ENCODE measurements at places on chromosomes 1 and 21.
A peak's percentile ranks its signal among the peaks of the same experiment; 100 is the strongest.

GRCh38 chr1:174157157-174157806 is 2.0 kb upstream of the RABGAP1L start:
- no peak for DNase-seq

DNA sequence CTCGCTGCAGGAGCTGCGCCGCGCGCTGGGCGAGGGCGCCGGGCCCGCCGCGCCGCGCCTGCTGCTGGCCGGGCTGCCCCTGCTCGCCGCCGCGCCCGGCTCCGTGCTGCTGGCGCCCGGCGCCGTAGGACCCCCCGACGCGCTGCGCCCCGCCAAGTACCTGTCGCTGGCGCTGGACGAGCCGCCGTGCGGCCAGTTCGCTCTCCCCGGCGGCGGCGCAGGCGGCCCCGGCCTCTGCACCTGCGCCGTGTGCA is 730 bp downstream of the OLIG1 start:
- DNase-seq = no peak

DNA sequence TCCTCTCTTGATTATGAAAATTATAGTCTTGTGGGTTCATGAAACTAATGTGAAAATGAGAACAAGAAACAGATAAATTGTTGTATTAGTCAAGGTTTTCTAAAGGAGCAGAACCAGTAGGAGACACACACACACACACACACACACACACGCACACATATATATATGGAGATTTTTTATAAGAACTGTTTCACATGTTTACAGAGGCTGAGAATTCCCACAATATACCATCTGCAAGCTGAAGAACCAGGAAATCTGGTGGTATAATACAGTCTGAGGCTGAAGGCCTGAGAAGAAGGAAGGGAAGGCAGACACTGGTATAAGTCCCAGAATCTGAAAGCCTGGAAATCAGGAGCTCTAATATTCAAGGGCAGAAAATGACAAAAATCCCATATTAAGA is 70.9 kb upstream of the RGS18 start:
- DNase-seq = no peak

DNA sequence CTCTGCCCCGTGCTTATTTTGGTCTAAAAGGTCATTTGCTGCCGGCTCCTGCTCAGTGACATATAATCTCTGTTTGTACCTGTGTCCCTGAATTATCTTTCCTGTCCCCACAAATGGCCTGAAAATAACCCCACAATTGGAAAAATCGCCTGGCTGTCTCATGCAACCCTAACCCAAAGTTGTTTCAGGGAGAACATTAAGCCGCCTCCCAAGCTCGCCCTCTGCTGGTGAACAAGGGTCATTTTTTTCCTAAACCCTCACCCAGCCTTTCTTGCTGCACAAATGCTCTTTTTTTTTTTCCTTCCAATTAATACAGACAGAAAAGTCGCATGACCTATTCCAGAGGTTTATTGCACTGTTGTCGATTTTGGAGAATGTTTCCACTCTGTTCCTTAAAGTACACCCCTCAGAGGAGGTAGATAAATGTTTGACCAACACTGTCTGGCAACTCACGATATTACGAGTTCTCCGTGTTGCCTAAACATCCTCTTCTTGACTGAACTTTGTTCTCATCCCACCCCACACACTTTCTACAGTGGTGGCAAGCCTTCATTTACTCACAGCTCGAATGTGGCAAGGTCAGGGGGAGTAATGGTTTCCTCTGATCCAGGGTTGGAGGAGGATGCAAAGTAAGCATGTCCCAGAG is 148.7 kb downstream of the ZZZ3 start:
- DNase-seq = peak; percentile 61

DNA sequence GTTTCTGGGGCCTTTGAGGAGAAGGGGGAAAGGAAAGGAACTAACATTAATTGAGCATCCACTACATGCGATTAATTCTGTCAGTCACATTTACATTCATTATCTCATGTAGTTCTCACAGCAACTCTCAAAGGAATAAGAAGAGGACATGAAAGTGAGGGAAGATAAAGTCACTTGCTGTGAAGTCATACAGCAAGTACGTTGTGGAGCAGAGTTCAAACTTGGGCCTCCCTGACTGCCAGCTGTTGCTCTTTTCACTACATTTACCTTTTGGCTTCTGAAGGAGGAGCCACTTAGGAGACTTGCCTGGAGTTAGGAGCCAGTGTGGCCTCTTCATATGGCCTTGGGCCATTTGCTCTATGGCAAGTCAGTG is 6.2 kb downstream of the ZNF691 start:
- no peak for DNase-seq

- DNase-seq = no peak
These were observed 39.8 kb upstream of the PODN start for GRCh38 chr1:53022179-53022578.

- DNase-seq = no peak
These were observed 223.4 kb downstream of the DSCAM start for GRCh38 chr21:40623528-40623927.

- DNase-seq = no peak
These were observed 26.5 kb upstream of the MTR start for GRCh38 chr1:236768601-236769000.

GRCh38 chr21:44530221-44530902 is 9.6 kb downstream of the KRTAP10-1 start:
- no peak for DNase-seq

DNA sequence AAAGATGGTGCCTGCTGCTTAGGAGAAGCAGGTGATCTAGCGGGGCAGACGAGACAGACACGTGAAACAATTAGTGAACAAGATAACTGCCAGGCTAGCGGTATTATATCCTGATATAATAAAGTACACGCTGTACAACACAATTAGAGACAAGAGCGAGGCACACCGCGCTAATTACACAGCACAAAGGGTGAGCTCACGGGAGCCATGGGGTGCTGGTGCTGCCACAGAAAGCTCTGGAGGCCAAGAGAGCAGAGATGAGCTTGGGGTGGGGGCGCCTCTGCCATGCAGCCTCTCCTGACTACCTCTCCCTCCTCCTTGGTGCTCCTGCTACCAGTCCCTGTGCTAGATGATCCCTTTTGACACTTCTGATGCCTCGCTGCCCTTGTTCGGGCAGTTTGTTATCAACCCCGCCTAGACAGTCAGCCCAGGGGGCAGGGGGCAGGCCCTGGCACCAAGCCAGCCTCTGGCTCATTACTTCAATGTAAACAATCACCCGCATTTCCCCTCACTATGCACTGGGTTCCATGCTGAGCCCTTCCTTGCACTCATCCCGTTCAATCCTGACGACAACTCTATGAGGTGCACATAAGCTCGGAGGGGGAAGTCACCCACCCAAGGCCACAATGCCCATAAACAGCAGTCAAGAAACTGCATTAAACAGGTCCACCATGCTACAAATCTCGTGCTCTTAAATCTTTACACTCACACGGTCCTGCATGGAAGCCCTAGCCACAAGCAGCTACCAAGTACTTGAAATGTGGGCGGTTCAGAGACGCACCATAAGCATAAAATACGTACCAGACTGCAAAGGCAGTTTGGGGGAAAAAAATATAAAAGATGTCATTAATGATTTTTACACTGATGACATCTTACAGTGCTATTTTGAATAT is 103.0 kb downstream of the SSBP3 start:
- DNase-seq = no peak
